ENCODE measurements at places on chromosomes 1 and 21.

DNA sequence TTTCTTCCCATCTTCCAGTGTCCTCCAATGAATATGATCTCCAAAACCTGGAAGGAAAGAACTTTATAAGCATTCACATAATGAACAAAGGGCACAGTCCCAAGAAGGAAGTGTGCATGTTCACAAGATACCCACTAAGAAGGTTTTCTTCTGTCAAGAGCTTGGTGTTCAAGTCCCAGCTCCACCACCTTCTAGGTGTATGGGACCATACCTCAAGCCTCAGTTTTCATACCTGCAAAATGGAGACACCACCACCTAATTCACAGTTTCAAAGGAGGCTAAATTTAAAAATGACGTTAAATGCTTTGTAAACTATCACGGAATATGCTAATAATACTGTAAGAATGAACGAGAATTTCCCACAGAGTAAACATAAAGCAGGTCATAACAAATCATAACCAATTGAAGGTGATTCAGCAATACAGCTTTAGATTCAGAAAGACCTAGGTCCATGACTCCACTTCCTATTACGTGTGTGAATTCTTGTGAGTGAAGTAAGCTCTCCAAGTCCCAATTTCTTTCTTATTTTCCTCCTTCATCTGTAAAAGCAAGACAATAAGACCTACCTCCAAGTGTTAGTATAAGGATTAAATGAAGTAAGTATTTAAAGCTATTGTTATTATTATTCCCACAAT, 8.1 kb upstream of the KTI12 start:
- DNase-seq: no peak

GRCh38 chr1:57850176-57850940, 426.5 kb upstream of the DAB1 start:
- no peak for DNase-seq

DNA sequence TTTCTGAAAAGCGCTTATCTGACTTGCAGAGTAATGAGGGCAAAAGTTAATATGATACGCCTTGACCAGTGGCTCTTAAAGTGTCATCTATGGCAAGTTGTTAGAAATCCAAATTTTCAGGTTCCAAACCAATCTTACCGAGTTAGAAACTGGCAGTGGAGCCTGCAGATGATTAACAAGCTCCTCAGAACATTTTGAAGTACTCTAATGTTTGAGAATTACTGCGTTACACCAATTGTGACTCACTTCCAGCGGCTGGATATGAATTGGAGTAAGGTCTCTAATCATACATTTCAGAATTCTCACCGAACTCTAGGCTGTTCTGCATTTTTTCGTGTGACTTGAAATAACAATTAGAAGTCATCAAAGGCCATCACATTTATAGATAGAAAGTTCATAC, 73.5 kb upstream of the TMPRSS15 start:
- DNase-seq: no peak

DNA sequence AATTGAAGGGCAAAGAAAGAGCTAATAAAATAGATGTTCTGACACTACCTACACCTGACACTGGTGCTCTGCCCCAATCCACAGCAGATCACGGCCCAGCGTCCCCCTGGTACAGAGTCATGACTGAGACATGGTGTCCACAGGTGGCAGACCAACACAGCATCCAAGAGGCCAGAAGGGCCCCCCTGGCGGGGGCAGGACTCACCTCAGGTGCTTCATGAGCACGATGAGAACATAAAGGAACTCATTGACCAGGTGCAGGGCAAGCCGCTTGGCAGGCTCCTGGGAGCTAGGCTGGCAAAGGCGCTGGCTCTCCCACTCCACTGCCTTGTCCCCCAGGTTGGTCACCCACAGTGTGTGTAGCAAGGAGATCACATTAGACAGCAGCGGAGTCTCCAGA, 20.4 kb downstream of the MRAP start:
- DNase-seq: no peak

GRCh38 chr1:213061263-213061662, 10.2 kb downstream of the RPS6KC1 start:
- DNase-seq: peak; percentile 28

- no peak for DNase-seq
These were observed 143.6 kb upstream of the RAB4A start for GRCh38 chr1:229127301-229127700.

DNA sequence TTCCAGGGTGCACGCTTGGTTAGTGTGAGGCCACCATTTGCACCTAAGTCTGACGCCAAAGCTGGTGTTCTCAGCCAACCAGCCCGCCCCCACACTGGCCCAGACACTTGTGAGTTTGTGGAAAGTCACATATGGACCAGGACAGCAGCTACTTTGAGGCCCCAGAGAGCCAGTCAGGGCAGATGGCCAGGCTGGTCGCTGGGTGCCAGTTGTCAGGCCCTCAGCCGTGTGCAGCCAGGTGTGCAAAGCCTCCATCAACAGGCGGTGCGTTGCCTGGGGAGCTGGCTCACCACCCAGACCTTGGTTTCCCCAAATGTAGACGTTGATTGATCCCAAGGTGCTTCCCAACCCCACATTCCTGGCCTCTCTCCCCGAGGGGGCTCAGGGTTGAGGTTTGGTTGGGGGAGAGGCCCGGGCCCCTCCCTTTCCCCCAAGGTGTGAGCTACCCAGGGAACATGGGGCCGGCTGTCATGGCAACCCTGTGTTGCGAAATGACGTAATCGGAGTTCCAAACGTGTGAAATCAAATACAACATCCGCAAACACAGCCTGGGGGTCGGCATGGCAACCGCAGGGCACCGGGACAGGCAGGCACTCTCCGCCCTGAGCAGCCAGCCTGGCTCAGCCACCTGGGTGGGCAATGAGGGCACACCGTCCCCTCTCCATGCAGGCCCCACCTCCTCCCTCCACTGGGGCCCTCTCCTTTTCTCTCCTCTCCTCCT, 42.2 kb upstream of the WNT4 start:
- no peak for DNase-seq

- DNase-seq: peak; percentile 78
These were observed 29.2 kb upstream of the OR2B11 start for GRCh38 chr1:247487057-247487456.

DNA sequence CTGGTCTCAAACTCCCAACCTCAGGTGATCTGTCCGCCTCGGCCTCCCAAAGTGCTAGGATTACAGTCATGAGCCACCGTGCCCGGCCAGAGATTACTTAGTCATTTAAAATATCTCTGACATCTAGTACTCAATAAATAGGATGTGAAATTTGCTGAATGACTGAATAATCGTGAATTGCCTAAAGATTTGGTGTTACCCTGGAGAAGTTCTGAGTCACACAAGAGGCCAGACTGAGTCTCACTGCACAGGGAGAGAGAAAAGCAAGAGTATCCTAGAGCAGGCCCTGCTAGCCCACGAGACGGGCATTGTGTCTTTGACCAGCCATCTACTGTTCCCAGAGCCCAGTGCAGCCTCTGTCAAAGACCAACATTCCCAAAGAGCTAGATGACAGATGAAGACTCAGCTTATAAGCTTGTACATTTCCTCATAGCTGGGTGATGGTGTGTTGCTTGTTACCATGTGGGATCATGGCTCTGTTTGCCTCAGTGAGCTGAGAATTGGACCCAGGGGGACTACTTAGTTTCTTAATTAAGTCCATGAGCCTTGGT, 5.6 kb upstream of the EIF4G3 start:
- no peak for DNase-seq

DNA sequence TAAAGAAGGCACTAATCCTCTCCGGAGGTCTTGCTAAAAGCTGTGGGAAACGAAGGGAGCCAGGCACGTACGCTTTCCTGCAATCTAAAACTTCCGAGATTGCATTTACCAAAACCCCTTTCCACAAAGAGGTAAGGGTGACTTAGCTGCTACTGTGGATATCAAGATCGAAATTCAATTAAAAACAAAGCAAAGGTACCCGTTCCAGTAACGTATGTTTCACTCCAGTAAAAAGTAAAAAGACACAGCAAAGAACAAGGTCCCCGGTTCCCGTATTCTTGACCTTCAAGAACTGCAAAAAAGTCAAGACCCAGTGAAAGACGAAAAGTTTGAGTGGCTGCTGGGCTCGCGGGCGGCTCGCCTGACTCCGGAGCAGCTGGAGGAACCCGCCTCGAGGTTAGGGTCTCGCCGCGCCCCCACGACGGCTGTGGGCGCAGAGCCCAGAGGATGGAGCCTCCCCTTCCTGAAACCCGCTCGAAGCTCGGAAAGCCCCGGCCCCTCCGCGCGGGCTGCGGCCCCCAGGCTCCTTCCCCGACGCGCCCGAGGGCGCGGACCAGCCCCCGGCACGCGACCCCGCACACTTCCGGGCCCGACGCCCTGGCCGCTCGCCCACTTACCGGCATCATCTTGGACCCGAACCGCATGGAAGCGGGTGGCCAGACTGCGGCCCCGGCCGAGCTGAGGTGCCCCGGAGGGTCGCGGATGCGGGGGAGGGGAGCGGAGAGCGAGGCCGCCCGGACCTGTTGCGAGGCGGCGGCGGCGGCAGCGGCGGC, 524 bp downstream of the TP53BP2 start:
- peak; percentile 65 for DNase-seq

DNA sequence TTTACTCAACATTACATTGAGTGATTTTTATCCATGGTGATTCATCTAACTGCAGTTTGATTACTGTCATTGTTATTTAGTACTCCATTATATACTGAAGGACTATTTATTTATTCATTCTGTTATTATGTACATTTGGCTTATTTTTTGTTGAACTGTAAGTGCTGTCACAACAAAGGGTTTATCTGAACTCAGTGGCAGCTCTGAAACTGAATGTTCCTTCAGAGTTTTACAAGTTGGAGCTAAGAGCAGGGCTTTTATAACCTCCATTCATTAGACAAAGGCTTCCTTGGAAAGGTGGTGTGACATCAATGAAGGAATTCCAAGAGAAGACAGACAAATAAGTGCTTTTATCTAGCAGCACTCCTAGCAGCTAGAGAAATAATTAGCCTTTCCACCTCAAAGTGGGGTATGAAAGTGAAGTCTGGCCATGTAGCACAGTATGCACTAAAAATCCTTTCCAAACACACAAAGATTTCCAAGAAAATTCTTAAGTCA, 83.3 kb upstream of the GORAB start:
- no peak for DNase-seq

GRCh38 chr1:170481000-170481399, 51.0 kb upstream of the GORAB start:
- DNase-seq: no peak

- DNase-seq: no peak
These were observed 73.3 kb upstream of the WDR26 start for GRCh38 chr1:224507771-224508523.

DNA sequence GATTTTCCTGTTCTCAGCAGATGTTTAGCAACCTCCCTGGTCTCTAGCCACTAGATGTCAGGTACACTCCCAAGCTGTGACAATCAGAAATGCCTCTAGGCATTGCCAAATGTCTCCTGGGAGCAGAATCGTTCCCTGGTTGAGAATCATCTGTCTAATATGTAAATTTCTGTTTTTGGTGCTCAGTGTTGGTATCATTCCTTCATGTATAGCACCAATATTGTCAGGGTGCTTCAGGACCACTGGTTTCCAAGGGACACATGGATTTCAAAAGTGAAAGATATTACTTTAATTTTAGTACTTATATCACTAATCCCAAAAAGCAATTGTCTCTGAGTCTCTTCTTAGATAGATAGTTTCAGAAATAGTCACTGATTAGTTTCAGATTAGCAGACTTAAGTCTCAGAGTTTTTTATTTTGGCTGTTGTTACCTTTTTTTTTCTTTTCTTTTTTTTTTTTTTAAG, 160.1 kb downstream of the PTPRC start:
- DNase-seq: no peak

DNA sequence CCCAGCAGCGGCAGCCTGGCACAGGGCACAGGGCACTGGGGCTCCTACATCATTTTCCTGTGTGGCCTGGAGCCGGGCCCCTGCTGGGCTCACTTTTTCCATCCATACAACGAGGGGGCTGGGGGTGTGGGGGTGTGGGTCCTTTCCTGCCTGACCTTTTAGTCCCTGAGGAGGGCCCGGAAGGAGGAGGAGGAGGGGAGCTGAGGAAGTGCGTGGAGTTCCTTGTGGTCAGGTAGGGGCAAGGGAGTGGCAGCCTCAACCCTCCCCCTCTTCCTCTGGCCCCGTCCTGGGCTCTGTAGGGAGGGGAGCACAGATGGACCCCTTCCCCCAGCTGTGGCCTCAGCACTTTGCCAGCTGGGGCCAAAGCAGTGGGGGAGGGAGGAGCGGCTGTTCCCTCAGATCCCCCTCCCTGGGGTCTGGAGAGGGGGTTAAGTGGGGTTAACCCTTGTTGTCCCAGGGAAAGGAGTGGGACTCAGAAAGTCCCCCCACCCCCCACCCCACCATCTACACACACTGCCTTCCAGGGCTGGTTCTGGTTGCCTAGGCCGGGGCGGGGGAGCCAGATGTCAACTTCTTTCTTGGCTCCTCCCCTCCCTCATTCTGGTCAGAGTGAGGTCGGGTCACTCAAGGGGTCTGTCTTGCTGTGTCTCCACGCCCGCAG, 5.7 kb downstream of the NTRK1 start:
- no peak for DNase-seq

- DNase-seq: peak; percentile 63
These were observed 113.0 kb downstream of the DMRTB1 start for GRCh38 chr1:53572065-53572814.

GRCh38 chr1:207430602-207431001, 23.5 kb upstream of the CR2 start:
- no peak for DNase-seq

DNA sequence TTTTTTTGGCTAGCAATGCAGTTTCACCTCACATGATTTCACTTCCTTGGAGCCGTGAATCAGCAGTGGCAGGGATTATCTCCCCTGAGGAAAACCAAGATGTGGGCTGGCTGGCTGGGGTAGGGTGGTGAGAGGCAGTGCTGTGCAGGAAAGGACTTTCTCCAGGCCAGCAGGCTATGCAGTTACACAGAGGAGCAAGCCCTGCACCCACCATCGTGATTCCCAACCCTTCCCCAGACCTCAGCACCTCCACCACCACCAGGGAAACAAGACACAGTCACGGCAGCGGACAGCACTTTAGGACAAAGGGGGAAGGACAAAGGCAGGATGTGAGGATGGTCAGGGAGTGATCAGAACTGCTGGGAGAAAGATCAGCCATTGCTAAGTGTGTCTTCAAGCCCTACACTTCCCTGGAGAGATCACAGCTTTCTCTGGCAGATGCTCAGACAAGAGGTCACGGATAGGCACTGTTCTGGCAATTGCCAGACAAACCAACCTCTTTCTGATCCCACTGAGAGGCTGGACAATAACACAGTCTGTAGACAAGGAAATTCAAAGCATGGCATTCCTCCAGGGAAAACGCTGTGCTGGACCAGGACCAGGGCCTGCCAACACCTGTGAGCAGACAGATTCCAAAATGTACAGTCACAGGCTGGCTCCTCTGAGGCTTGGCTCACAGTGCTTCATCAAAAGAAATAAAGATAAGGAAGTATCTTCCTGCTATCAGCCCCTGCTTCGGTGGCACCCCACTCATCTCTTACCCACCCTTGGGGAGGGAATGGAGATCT, 509.4 kb downstream of the SMYD3 start:
- no peak for DNase-seq

- peak; percentile 79 for DNase-seq
These were observed 50.8 kb downstream of the PAX7 start for GRCh38 chr1:18681423-18681835.

DNA sequence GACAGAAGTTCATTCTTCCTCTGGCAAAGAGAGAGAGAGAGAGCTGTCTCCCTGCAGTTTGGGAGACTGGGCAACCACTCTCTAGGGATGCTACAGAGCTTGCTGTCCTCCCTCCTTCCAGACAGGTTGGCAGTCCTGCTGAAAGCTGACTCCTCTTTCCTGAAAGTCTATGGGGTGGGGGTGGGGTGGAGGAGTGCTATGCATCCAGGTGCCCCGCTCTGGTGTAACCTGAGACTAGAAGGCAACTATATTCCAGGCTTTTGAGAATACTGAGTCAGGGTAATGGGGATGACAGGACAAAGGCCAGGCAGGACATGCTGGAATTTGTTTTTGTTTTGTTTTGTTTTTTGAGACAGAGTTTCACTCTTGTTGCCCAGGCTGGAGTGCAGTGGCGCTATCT, 55.4 kb downstream of the OPTC start:
- peak; percentile 74 for DNase-seq

Measured in T47D (cell line).